T47D (cell line): ENCODE measurements at places on chromosomes 13 and 19.

- DNase-seq: no peak
Observed at GRCh38 chr19:28425046-28425931, 787.7 kb downstream of the UQCRFS1 start.

- no peak for DNase-seq
Observed at GRCh38 chr19:57110592-57111328, 9.0 kb upstream of the USP29 start.

DNA sequence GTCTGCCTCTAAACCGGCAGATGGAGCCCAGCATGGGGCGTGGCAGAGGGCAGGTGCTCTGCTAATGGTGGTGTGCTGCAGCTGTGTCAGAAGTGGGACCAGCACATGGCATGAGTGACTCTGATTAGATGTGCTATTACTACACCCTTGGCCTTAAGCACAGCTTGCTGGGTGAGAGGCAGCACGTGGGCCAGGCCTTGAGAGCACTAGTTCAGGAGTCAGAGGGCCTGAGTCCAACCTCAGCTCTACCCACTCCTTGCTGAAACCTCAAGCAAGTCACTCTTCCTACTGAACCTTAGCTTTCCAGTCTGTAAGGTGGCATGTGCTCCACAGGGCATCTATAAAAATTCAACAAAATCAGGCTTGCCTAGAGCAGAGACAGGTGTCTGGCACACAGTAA lies 22.7 kb downstream of the AKT2 start:
- DNase-seq: no peak

DNA sequence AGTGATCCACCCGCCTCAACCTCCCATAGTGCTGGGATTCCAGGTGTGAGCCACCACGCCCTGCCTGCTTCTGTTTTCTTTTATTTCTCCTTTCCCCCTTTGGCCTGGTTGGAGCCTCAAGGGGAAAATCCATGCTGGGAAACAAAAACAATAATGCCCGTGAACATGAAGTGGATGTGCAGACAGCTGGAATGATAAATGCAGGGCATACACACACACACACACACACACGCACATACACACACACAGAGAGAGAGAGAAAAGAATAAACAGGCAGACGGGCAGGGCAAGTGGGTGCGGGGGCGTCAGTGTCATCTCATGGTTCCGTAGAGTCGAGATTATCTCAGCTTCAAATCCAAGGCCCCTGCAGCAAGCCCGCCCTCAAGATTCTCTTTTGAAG lies 4.4 kb upstream of the PLEKHF1 start:
- DNase-seq: no peak

DNA sequence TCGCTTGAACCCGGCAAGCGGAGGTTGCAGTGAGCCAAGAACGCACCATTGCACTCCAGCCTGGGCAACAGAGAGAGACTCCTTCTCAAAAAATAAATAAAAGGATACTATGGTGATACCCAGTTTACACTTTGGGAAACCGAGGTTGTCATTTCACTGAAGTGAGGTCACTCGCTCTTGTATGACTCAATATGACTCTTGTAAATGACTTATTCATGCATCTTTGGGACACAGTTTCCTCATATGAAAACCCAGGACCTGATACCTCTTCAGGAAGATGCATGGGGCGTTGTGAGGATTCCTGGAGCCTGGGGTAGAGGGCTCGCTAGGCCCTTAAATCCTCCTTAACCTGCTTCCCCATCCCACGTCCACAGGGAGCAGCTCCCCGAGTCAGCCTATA lies 4.5 kb downstream of the PSMD8 start:
- DNase-seq: no peak

- DNase-seq: no peak
Observed at GRCh38 chr19:51719251-51719988, 4.4 kb downstream of the HAS1 start.

- DNase-seq: no peak
Observed at GRCh38 chr13:30196025-30196424, 111.3 kb downstream of the KATNAL1 start.

GRCh38 chr13:41756198-41756880 lies 204.6 kb downstream of the VWA8 start:
- no peak for DNase-seq

- DNase-seq: peak; percentile 65
Observed at GRCh38 chr19:44585371-44586133, 27.8 kb upstream of the IGSF23 start.

- DNase-seq: no peak
Observed at GRCh38 chr19:8196271-8196927, 12.8 kb upstream of the CERS4 start.

GRCh38 chr13:76778853-76779252 lies 107.4 kb downstream of the KCTD12 start:
- DNase-seq: no peak

GRCh38 chr19:49887665-49888509 lies 8.8 kb downstream of the IL4I1 start:
- no peak for DNase-seq

DNA sequence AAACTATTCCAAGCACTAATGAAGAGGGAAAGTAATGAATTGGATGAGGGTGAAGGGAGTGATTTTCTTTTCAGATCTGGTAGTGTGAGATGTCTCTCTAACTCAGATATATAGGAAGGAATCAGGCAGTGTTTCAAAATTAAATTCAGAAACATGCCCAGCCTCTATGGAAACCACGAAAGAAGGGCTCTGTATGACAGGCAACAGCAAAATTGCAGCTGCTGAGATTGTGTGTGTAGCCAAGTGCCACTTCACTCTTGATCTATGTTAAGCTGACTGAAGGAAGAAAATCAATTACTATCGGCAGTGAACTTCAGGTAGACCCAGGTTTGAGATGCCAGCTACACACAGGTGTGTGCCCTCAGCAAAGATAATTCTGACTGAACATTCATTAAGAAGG lies 387.4 kb downstream of the PCDH9 start:
- no peak for DNase-seq

DNA sequence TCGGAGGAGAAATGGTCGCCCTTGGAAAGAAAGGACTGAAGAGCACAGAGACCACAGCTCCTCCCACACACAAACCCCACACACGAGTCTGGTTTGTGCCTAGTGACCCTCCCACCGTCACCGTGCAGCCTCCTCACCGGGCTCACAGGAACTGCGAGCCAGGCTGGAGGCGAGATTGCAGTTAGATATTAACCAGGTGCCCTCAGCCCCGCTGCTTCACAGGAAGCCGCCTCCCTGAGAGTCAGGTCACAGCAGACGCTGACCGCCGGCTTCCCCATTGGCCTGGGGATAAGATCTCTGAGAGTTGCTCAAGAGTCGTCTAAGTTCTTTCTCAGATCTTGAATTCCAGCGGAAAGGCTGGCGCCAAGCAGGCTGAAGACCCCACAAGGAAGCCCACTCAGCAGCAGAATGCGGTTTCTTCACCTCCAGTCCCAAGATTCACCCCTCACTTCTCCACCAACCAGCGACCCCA lies 870 bp downstream of the ZNF44 start:
- DNase-seq: peak; percentile 32

- no peak for DNase-seq
Observed at GRCh38 chr13:98945863-98946605, 31.8 kb downstream of the DOCK9 start.

- no peak for DNase-seq
Observed at GRCh38 chr19:8518536-8518935, 4.6 kb upstream of the ZNF414 start.

- no peak for DNase-seq
Observed at GRCh38 chr13:27295096-27295495, 24.5 kb downstream of the RASL11A start.

- no peak for DNase-seq
Observed at GRCh38 chr13:73741111-73741510, 393.1 kb downstream of the KLF12 start.

GRCh38 chr13:109707742-109708617 lies 78.4 kb downstream of the IRS2 start:
- no peak for DNase-seq

GRCh38 chr19:56120371-56121179 lies 520 bp downstream of the ZNF787 start:
- DNase-seq: peak; percentile 76

- no peak for DNase-seq
Observed at GRCh38 chr13:32036757-32037156, 5.2 kb downstream of the FRY start.

- DNase-seq: no peak
Observed at GRCh38 chr13:81888855-81889254, 1547.9 kb upstream of the SPRY2 start.

DNA sequence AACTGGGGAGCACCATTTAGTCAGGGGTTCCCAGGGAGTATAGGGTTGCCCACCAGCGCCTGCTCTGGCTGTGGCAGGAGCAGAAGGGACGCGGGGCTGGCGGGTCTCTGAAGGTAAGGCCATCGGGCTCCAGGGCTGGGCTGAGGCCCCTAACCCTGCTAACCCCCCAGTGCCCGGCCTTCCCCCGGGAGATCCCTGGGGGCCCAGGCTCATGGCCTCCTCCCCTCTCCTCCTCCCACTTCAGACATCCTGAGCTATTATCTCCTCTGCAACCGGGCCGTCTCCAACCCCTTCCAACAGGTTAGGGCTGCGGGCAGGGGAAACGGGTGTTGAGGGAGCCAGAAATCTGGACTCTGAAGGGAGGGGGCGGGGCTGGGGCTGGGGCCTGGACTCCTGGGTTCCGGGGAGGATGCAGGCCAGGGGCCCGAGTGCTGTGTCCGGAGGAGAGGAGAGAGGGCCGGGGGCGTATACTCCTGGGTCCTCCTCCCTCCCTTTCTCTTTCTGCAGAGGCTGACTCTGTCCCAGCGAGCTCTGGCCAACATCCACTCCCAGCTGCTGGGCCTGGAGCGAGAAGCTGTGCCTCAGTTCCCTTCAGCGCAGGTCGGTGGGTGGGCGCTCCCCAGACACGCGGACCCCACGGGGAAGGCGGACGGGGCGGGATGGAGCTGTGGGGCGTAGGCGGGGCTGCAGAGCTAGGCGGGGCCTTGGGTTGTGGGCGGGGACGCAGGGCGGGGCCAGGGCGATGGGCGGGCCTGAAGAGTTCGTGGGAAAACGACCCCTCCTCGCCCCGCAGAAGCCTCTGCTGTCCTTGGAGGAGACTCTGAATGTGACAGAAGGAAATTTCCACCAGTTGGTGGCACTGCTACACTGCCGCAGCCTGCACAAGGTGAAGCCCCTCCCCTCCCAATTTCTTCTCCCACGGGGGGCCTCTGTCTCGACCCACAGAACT lies 15.3 kb downstream of the TTYH1 start:
- DNase-seq: peak; percentile 83
